PC-9 (cell line): ENCODE measurements at places on chromosomes 12 and 14.

- DNase-seq, result no peak
Measured at GRCh38 chr12:8453021-8453513, 2.7 kb upstream of the CLEC6A start.

DNA sequence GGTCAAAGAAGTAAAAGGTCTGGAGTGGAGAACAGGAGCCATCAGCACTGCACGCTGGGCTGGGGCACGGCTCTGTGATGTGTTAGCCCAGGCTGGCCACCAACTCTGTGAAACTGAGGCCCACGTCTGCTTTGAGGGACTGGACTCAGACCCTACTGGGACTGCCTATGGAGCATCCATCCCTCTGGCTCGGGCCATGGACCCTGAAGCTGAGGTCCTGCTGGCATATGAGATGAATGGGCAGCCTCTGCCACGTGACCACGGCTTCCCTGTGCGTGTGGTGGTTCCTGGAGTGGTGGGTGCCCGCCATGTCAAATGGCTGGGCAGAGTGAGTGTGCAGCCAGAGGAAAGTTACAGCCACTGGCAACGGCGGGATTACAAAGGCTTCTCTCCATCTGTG lies 7.1 kb downstream of the SUOX start:
- no peak for DNase-seq

GRCh38 chr12:108399514-108399913 lies 60.4 kb upstream of the CMKLR1 start:
- DNase-seq, result no peak

DNA sequence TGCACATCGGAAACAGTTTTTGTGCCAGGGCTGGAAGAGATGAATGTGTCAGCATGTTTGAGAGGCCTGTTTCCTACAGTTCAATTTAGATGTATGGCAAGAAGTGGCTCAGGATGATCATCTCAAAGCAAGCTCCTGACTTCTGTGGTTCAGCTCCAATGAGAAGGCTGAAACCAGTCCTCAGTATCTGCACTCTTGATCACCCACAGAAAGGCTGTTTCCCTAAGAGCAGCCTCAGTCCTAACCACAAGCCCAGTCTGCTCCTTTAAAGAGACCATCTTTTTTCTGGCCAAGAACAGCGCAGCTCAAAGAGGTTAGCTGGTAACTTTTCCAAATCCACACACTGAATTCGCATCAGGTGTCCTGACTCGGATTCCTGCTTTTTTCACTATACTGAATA lies 19.2 kb downstream of the CSRP2 start:
- no peak for DNase-seq

- DNase-seq, result no peak
Measured at GRCh38 chr14:26974965-26975364, 377.1 kb upstream of the NOVA1 start.

- peak; percentile 44 for DNase-seq
Measured at GRCh38 chr12:88172844-88173407, 30.8 kb downstream of the TMTC3 start.

- DNase-seq, result no peak
Measured at GRCh38 chr12:79886917-79887519, 47.9 kb downstream of the PPP1R12A start.

DNA sequence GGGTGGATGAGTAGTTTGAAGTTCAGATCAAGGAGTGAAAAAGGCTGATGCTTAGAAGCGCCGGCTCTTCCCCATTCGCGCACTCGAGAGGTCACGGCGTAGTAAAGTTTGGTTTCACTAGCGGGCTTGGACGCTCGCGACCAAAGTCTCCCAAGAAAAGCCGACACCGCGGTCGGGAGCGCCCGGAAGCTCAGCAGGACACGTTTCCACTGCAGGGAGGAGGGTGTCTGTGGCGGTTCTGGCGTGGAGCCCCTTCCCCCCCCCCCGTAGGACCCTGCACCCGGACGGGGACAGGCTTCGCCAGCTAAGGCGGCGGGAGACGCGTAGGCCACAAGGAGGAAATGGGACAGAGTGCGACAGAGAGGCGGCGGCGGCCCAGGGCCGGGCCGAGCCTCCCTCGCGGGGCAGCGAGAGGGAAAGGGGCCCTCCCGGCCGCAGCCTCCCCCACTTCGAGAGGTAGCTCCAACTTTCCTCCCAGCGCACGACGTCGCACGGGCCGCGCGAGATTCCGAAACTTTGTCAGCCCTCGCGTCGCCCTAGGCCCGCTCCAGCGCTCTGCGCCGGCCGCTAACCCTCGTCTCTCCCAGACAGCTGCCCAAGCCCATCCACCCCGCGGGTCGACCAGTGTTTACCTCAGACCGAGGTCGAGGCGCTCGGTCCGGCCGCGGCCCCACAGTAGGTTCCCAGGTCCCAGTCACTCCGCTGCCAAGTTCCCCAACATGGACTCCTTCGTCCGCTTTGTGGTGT lies 480 bp downstream of the SCAF11 start:
- DNase-seq, result peak; percentile 41

DNA sequence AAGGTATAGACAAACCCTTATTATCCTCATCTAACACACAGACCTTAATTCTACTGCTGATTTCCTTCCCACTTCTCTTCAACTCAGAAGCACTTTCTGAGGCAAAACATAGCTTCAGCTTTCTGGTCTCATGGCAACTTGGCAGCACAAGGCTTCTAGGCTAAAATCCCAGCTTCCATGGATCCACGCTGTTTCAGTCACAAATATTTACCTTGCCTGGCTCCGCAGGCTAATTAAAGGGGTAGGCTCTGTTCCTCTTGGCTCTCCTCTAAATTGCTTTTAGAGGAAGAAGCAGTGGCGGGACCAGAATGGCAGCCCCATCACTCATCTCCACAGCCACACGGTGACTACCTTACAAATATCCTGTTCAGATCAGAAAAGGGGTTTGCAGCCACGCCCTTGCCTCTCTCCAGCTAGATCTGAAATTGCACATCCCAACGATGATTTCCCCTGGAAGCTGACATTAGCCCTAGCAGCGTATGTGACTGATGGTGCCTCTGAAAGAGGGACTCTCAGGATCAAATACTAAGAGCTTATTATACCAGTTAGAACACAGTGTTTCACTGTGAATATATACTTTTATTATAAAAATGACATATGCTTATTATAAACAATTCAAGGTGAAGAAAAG lies 221.5 kb upstream of the NUDT4 start:
- no peak for DNase-seq

DNA sequence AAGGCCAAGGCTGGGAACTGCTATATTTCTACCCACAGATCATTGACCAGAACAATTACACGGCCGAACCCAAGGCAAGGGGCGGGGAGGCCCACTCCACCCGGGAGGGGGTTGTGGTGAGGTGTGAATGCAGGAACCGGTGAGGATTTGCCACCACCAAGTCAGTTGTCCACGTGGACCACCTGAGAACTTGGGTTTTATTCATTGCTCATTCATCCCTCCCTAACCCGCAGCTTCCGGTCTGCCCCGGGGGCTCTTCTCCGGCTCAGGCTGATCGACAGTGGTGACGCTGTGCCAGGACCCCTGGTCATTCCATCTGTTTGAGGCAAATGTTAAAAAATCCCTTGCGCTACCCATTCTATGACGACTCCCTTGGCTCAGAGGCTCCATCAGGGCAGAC lies 127.7 kb upstream of the RTL1 start:
- DNase-seq, result no peak

DNA sequence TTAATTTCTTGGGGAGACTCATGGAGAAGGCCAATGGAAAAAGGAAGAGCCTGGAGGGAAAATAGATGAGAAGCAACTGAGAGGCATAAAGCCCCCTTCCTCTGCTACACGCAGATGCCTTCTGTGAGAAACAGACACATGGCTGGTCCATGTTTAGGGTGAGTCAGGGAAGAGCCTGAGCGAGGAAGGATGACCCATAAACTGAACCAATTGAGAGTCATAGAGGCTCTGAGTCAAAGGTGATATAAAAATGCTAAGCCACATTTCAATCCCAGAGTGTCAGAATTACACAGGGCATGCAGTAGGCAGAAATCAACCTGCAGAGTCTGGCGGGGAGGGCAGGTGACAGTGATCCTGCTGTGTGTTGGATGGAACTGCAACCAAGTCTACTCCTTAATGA lies 30.1 kb upstream of the NEDD1 start:
- no peak for DNase-seq

DNA sequence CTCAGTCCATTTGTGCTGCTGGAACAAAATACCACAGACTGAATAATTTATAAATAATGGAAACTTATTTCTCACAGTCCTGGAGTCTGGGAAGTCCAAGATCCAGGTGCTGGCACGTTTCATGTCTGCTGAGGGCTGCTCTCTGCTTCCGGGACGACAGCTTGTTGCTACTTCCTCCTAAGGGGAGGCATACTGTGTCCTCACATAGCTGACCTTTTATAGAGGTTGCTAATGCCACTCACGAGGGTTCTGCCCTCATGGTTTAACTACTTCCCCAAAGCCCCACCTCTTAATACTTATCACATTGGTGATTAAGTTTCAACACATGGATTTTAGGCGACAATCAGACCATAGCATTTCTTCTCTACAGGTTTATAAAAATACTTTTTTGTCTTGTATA lies 411.1 kb downstream of the NRXN3 start:
- no peak for DNase-seq

DNA sequence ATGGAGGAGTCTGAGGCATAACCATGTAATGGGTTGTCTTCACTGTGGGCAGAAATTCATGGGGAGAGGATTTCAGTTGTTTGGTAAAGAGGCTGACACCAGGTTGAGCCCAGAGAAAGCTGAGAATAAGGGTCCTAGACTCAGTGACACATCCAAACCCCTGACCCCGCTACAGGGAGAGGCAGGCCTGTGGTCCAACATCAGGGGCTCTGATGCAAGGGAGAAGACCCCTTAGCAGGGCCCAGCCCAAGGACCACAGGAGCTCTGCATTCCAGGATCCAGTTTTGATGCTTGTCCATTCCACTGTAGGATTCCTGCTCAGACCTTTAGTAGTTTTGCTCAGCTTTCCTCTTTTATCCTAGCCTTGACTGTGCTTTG lies 15.5 kb downstream of the GPR68 start:
- no peak for DNase-seq

- no peak for DNase-seq
Measured at GRCh38 chr12:131692431-131692830, 18.5 kb upstream of the SFSWAP start.

GRCh38 chr14:30296931-30297405 lies 262.0 kb upstream of the G2E3 start:
- no peak for DNase-seq

DNA sequence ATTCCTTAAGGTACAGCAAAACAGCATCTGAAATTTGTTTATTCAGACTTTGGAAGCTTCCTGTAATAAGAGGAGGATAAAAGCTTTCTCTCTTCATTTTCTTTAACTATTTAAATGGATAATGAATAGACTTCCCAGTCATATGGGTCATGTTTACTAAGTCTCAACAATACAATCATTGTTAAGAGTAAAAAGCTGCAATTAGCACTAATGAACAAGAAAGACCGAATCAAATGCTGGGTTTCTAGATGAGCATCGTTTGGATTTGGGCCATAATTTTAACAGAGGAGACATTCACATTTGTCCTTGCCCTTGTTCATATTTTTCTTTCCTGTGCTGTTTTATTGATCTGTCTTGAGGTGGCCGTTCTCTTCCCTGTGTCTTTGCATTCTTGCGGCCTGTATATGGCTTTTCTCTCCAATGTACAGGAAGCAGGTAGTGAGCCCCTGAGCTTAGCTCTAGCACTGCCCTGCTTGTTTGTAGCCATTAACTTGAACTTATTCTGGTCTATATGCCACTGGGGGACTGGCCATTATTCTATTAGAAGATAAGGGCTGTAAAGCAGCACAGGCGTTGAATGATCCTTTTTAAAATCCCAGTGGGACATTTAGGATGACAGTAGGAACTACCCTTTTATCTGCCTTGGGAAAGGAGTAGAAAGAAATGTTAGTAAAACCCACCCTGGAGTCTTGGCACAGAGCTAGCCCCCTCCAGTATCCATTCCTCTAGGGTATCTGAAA lies 34.6 kb downstream of the ABHD12B start:
- DNase-seq, result no peak

DNA sequence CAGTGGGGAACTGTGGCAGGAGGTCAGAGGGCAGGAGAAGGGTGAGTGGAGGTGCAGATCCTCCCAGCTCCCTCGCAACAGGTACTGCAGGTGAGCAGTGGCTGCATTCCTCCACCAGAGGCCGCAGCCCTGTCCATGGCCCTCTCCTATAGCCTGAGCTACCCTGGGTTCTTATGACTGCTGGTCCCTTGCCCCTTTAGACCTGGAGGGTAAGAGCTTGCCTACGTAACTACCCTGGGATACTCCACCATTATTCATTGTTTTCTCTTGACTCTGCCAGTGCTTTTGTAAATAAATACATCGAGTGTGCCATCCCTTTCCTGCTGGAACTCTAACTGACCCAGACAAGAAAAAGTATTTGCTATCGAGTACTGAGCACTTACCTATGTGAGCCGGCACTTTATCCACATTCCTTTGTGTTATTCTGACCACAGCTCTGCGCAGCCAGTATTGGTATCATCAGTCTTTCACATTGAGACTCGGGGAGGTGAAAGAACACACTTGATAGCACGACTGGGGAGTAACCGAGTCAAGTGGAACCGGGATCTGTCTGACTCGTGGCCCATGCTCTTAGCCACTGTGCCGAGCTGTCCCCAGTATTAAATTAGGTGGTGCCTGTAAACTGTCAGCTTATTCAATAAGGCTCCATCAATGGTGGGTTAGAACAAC lies 38.5 kb downstream of the LTBP2 start:
- peak; percentile 81 for DNase-seq

DNA sequence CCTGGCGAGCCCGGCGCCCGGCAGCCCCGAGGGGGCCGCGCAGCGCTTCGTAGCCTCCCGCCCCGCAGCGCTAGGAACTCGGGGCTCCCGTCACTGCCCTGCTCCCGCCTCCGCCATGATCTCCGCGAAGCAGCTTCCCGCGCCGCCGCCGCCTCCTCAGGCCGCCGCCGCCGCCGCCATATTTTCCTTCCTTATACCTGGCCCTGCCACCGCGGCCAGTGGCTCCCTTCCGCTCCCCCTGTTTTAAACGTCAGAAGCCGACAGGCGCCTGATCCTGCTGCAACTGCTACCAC lies 286 bp downstream of the PPP4R3A start:
- no peak for DNase-seq

- no peak for DNase-seq
Measured at GRCh38 chr12:69608114-69608513, 2.6 kb downstream of the LRRC10 start.

DNA sequence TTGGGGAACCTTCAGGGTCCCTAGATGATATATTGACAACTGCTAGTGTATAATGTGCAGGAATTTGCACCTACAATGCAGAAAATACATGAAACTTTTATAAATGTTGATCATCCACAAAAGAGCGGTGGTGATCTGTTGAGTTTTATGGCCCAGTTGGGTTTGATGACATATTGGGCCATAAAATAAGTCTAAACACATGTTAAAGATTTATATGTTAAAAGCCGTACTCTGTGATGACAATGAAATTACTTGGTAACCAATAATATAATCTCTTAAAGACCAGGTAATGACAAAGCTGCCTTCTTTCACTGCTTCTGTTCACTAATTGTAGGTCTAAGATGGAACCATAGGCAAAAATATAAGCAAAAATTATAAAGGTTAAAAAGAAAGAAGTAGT lies 61.6 kb downstream of the TMTC1 start:
- no peak for DNase-seq

- DNase-seq, result peak; percentile 89
Measured at GRCh38 chr12:92144631-92145480, 790 bp downstream of the BTG1 start.
